ENCODE measurements at places on chromosomes 11 and 22. TPM values are rescaled to one million over a fixed set of nuclear protein-coding genes. Genes with fewer than 3 reads are reported as not detected.

The RCN1 gene
- total RNA-seq, result 67.8 TPM

The SIK2 gene
- 19.0 TPM for total RNA-seq

The PANX3 gene
- total RNA-seq, result not detected

The INS gene
- total RNA-seq, result not detected

GRCh38 chr11:88363648-88364065 lies 26.1 kb upstream of the CTSC start:
- no peak for DNase-seq

DNA sequence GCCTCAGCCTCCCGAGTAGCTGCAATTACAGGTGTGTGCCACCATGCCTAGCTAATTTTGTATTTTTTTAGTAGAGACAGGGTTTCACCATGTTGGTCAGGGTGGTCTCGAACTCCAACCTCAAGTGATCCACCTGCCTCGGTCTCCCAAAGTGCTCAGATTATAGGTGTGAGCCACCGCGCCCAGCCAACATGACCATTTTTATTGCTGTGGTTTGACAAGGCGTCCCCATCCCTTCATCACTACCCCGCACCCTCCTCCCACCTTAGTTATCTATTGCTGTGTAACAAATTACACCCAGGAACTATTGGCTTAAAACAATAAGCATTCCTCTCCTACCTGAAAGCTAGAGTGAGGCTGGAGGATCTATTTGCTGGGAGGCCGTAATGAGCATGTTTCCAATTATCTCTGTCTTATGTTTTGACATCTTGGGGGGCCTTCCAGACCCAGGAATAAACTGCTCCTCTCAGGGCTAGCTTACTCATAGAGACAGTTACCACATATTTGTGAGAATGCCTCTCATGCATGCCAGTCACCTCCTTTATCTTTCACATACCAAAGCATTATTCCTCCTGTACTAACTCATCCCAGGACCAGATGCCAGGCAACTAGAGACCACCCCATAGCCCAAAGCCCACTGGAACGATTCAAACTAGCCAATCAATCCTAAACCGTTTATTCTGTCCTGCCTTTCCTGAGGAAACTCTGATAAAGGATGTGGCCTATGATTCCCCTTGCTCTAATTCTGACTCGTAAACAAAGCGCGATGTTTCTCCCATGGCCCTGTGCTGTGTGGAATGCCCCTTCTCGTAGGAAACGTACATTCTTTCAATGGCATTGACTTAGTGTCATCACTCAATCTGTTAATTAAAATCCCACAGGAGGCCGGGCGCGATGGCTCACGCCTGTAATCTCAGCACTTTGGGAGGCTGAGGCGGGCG lies 19.4 kb downstream of the SNU13 start:
- no peak for DNase-seq

DNA sequence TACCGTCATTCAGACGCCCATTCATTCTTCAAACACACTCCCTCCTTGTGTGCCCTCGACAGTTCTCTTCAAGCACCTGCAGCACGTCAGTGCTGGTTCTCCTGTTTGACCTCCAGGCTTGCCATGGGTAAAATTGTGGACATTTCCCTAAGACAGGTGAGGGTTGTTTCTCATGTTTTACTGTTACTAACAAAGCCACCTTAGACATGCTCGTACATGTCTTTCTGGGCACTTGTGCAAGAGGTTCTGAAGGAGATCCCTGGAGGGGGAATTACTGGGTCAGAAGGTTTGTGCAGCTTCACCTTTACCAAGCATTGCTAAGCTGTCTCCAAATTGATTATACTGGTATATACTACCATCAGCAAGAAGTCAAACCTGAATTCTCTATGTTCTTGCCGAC lies 189.7 kb upstream of the TMEM45B start:
- DNase-seq, result no peak

DNA sequence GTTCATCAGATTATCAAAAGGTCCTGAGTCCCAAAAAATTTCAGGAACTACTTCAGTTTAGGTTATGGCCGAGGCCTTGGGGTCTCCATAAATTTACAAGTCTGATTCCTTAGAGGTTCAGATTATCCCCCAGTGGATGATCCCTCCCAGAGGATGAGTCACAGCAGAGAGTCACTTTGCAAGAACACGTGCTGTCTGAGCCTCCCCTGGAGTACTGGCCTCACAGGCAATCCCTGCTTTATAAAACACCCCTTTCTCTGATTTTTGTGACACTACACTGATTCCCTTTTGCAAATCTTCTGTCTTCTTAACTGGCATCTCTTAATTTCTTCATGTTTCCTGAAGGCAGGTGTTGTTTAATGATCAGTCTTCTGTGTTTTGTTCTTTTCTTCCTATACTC lies 45.3 kb downstream of the CCDC34 start:
- no peak for DNase-seq

GRCh38 chr11:115636753-115637527 lies 132.7 kb upstream of the CADM1 start:
- DNase-seq, result no peak

DNA sequence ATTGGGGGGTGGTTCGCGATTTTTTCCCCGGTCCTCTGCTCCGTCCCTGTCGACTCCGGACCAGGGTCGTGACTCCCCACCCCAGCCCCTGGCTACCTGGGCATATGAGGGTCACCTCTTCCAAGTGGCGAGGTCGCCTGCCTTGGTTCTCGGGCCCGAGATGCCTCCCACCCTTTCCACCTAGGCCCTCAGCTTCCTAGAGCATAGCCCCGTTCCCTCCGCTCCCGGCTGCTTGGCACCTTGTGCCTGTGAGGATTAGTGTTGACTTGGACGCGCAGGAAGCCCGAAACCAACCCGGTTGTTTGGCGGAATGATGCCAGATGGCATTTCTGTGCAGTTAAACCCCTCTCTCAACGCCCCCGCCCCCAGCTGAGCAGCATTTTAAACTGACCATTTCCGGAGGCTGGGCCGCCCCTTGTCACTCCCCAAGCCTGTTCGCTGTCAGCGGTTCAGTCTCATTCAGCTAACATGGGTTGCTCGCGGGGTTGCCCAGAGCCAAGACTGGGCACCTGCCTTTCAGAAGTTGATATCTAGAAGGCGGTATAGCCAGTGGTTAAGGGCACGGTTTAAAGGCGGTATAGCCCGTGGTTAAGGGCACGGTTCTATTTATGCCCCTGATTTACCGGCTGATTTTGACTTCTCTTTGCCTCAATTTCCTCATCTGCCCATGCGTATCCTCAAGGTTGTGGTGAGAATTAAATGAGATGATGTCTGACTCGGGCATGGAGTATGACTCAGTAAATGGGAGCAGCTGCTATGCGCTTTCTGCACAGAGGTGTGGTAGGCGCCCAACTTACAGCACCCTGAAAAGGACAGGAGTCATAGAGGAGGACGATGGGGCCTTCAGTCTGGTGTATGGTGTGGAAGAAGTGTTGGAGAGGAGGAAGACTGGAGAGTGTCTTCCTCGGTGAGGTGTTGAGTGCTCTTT lies 639 bp downstream of the INCENP start:
- no peak for DNase-seq

DNA sequence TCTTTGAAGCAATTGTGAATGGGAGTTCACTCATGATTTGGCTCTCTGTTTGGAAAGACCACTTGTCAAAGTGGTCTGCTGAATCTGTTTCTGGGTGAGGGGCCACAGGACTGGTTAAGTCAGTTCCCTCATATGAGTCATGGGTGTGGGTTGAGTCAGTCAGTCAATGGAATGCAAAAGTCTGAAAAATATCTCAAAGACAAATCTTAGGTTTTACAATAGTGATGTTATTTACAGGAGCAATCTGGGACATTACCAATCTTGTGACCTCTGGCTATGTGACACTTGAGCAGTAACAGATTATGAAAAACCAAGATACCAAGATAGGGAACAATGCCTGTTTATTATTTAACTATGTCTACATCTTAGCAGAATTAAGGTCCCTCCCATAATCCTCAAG lies 311.6 kb downstream of the AASDHPPT start:
- DNase-seq, result no peak

GRCh38 chr11:68827733-68828132 lies 14.0 kb downstream of the CPT1A start:
- no peak for DNase-seq

- no peak for DNase-seq
Observed at GRCh38 chr11:34124885-34125668, 19.6 kb downstream of the NAT10 start.

- no peak for DNase-seq
Observed at GRCh38 chr22:41512421-41513194, 31.7 kb downstream of the POLR3H start.

DNA sequence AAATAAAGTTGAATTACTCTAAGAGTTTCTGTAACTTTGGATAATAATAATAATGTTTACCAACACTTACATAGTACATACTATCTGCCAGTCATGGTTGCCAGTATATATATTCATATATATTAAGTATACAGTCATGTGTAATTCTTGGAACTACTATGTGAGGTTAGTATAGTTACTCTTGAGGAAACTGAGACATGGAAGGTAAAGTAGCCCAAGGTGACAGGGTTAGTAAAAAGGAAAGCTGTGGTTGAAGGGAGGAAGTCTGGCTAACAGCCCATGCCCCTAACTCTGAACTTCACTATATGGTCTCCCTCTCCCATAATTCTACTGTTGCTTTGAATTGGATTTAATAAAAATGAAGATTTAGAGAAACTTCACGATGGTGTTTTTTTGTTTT lies 24.9 kb downstream of the FDX1 start:
- DNase-seq, result no peak

DNA sequence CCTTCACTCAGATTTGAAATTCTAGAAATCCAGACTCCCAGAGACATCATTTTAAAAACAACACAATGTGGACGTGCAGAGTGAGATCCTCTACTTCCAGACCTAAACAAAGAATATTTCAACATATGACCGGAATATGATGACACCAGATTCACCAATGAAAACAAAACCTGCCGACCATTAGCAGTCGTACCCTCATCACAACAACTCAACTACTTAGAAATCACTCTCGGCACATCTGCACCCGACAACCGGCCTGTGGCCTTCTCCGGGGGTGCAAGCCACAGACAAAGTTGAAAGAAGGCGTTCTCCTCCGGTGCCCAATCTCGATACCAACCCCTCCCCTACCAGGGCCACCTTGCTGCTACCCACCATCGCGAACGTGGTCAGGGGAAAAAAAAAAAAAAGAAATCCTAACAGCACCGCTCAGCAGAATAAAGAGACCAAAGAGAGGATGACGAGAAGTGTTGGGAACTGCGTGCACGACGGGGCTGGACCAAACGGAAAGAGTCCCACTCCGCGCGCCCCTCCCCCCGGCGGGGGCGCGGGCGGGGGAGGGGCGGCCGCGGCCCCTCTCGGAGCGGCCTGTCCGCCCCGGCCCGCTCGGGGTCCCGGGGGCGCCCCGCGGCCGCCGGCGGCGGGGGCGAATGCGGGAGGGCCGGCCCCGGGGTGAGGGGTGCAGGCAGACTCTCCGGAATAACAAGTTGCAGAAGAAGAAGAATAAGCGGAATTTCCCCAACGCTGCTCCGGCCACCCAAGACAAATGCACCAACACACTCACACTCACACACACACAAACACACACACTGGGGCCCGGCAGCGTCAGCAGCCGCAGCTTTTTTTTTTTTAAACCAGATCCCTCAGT lies 1.7 kb downstream of the PHF21A start:
- DNase-seq, result no peak

- DNase-seq, result no peak
Observed at GRCh38 chr22:24060375-24060788, 49.3 kb downstream of the CABIN1 start.

- no peak for DNase-seq
Observed at GRCh38 chr22:37843741-37844089, 419 bp downstream of the ANKRD54 start.

GRCh38 chr22:42769574-42770447 lies 49.1 kb upstream of the A4GALT start:
- no peak for DNase-seq

GRCh38 chr22:21916309-21916918 lies 36.2 kb downstream of the PPM1F start:
- DNase-seq, result no peak
